Activated CD4-positive, alpha-beta T cell treated with anti-CD3 and anti-CD28 coated beads, Interleukin-2, amount 50 U/mL, for 4 hours (primary cell): ENCODE measurements at places on chromosomes 1 and 21.
A peak's percentile ranks its signal among the peaks of the same experiment; 100 is the strongest.

GRCh38 chr1:163094182-163094581 is 25.0 kb downstream of the RGS4 start:
- DNase-seq = no peak

- DNase-seq = no peak
These were observed 197.0 kb upstream of the EDN2 start for GRCh38 chr1:41681331-41682098.

DNA sequence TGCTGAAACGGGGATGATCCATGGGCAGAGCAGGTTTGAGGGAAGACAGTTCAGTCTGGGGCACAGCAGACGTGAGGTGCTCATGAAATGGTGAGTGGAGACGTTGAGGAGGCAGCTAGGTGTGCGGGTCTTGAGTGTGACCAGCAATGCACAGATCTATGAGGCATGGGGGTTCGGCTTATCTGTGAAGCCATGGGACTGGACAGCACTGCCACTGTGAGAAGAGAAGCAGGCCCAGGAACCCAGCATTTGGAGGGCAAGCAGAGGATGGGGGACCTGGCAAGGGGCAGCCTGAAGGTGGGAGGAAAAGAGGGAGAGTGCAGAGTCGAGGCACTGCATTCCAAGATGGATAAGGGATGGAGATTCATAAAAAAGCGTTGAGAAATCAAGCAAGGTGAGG is 8.0 kb downstream of the CSF1 start:
- DNase-seq = no peak

DNA sequence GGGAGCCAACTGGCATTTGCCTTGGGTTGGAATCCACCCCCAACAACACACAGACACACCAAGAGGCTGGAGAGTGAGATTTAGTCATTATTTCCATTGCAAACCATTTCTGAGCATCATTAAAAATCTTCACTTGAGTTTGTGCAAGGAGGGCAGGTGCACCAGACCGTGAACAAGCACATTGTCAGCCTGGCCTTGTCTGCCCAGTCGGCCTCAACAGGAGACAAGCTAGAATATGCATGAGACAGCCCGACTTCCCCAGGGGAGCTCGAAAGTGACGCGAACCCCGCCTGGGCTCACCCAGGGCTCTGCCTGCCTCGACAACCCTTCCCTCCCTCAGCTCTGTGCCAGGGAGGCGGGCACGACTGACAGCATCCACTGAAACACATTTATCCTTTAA is 15.4 kb upstream of the GUCA2B start:
- DNase-seq = no peak

DNA sequence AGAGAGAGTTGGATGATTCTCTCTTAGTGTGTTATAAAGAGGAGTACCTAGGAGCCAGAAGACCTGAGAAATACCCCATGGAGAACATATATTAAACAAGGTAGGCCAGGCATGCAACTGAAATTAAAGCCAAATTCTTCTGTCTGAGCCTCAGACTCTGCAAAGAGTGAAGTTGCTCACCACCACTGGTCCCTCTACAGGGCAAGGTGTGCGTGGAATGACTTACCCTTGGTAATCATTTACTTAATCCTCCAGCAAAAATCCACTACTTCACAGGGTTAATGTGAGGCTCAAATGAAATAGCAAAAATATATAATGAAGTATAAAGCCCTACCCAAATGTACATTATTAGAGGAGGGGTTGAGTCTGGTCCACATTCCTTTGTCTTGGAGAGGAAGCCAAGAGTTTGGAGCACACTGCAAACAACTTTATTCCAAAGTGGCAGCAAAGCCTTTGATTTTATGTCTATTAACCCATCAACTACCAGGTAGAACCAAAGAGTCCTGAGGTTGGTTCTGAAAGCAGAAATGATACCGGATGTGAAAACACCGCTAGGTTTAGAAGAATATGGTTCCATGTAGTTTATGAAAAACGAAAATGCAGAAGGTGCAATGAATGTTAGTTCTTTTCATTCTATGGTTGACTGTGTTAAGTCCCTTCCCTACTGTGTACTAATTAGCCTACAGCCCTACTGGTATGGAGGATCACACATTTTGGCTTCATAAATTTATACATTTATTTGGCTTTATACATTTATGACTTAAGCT is 8.5 kb downstream of the SSR2 start:
- DNase-seq = no peak

DNA sequence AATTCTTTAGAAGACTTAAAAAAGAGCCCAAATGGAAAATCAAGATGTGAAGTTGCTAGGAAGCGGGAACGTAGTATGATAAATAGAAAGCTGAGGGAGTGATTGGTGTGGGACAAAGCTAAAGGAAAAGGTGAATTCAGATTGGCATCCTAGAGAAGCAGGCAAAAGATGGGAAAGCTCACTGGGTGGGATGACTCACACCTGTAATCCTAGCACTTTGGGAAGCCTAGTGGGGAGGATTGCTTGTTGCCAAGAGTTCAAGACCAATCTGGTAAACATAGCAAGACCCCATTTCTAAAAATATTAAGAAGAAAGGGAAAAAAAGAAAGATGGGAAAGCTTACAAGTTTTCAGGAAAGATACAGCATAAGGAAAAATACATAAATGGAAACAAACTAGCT is 1.8 kb downstream of the MRPS21 start:
- no peak for DNase-seq

DNA sequence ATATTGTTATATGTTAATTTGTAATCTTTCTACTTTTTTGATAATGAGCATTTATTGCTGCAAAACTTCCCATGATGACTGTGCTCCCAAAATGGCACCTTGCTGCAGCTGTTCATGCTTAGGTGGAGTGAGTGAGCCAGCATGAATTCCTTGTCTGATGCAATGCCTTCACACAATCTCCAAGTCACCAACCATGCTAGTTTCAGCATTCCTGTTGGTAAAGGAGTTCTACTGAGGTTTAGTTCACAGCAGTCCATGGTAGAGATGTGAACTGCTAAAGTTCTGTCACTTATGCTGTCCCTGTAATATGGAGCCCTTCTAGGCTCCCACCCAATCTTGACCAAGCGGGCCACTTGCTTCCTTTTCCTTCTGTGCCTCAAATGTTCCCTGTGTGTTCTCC is 26.2 kb upstream of the PRKACB start:
- no peak for DNase-seq

- DNase-seq = no peak
These were observed 788 bp downstream of the ISG15 start for GRCh38 chr1:1013922-1014648.

- DNase-seq = no peak
These were observed 3.7 kb downstream of the CAMTA1 start for GRCh38 chr1:6788946-6789345.

GRCh38 chr1:37734629-37735591 is 30.0 kb downstream of the EPHA10 start:
- no peak for DNase-seq

- no peak for DNase-seq
These were observed 145.0 kb downstream of the RASAL2 start for GRCh38 chr1:178238722-178239510.

GRCh38 chr1:73998348-73998959 is 199.5 kb downstream of the LRRIQ3 start:
- DNase-seq = no peak

- peak; percentile 2 for DNase-seq
These were observed 699 bp upstream of the RGS2 start for GRCh38 chr1:192808163-192808517.

DNA sequence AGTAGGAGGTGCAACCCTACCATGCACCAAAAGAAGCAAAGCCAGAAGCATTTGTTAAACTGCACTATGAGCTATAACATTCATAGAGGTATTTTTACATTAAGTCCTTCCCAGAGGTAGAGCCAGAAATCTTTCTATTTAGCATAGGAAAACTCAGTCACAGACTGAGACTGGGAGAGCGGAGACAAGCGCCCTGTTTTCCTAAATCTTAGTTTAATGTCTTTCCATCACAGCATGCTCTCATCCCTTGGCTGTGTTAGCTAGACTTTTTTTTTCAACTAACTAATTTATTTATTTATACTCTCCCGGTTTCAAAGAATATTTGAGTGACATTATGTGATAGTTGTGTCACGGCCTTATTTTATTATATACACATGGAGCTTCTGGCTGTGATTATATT is 304.1 kb downstream of the LMX1A start:
- DNase-seq = no peak

GRCh38 chr1:208232662-208233038 is 11.5 kb downstream of the PLXNA2 start:
- no peak for DNase-seq

GRCh38 chr1:9561429-9561828 is 22.2 kb downstream of the SLC25A33 start:
- no peak for DNase-seq

GRCh38 chr1:67723620-67724019 is 38.6 kb downstream of the GADD45A start:
- no peak for DNase-seq

DNA sequence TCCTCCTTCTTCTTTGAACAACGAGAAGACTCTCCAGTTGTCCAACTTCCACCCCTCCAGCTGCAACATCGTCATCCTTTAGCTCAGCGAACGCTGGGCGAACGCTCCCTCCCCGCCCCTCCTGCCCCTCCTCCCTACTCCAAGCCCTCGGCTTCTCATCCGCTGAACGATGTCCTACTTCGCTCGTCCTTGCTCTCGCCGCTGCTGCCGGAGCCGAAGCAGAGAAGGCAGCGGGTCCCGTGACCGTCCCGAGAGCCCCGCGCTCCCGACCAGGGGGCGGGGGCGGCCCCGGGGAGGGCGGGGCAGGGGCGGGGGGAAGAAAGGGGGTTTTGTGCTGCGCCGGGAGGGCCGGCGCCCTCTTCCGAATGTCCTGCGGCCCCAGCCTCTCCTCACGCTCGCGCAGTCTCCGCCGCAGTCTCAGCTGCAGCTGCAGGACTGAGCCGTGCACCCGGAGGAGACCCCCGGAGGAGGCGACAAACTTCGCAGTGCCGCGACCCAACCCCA is at the start of gene BCAN:
TSS of gene BCAN (plus strand) at position 357 of the 504 bp plus-strand sequence. CDS start 3,938 bp downstream, outside the sequence.
- DNase-seq = no peak

DNA sequence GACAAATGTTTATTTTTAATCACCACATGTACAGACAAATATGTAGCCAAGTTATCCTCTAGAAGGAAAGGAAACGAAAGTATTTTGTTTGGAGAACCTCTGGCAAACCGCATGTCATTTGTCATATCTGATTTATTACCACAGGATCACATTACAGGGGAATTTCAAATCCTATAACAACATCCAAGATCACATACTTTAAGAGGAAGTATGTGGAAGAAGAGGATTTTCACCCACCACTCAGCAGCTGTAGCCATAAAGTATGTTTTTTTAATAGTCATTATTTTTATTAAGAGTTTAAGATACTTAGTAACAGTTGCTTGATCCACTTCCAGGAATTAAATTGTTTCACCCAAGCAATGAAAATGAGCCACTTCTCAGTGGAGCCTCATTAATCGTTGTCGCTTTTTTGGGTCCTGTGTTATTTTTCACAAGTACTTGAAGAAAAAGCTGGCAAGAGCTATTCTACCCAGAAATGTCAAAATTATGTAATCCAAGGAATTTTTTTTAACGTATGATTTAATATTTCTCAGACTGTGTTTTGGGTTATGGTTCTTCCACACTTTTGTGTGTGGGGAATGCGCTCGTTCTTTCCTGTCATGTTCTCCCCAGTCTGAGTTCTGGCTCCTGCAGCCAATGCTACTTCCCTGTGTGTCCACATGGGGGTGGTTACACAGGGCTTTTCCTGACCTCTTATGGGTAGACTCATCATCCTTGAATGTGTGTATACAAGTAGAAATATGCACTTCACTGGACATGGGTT is 6.9 kb downstream of the SERTAD4 start:
- DNase-seq = no peak

DNA sequence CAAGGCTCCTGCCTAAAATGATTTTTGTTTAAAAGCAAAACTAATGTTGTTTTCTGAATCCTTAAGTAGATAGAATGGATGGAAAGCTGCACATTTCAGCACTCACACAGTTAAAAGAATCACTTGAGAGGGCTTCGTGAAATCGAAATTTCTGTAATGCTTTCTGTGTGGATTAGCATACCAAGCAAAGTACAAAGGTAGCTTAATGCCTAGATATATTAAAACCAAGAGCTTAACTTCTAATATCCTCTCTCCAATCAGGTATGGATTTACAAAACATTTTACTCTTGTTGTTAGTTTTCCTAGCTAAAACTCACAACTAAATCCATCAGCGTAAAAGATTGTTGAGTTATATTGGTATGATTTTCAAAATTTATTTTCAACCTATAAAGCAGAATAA is 378.8 kb upstream of the PRMT6 start:
- no peak for DNase-seq

DNA sequence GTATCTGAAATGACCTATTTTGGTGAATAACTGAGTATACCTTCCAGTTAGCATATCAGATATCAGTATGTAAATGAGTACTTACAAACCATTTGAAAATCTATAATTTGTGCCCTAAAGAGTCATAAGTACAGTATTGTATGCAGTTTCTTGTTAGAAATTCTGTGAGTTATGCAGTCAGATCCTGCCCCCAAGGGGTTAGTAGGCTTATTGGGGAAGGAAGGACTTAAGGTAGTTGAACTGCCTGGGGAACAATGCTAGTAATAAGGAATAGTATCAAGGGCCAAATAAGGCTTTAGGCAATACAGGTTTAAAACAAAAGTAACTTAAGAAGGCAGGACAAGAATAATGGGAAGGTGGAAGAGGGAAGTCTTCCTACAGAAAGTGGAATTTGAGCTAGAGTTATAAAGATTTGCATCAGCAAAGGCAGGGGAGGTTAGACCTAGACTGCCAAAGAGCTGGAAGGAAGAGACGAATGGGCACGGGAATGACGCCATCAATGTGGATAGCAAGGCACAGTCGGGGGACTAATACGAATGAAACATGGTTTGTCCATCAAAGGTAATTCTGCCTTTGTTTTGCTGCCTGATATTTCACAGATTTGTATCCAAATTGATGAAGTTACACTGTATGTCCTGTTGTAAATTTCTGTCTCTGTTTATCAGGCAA is 182.9 kb upstream of the DPYD start:
- no peak for DNase-seq

DNA sequence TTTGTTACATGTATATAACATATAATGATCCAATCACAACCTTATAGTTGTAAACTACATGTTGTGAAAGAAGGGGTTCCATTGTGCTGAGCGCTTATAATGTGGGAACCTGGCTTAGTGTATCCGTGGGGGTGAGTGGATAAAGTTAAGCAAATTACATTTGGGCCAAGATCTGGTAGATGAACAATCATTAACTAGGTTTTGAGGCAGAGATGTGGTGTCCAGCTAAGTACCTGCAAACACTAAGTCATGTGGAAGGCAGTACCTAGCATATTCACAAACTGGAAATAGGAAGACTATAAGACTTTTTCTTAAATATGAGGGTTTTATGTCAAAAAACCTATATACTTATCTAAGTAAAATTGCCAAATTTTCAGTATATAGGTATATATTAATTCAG is 167.2 kb upstream of the PDE4B start:
- DNase-seq = no peak
